ENCODE measurements at places on chromosomes 5 and 9.

GRCh38 chr9:135408476-135409254 lies 70.9 kb upstream of the PPP1R26 start:
- no peak for DNase-seq

DNA sequence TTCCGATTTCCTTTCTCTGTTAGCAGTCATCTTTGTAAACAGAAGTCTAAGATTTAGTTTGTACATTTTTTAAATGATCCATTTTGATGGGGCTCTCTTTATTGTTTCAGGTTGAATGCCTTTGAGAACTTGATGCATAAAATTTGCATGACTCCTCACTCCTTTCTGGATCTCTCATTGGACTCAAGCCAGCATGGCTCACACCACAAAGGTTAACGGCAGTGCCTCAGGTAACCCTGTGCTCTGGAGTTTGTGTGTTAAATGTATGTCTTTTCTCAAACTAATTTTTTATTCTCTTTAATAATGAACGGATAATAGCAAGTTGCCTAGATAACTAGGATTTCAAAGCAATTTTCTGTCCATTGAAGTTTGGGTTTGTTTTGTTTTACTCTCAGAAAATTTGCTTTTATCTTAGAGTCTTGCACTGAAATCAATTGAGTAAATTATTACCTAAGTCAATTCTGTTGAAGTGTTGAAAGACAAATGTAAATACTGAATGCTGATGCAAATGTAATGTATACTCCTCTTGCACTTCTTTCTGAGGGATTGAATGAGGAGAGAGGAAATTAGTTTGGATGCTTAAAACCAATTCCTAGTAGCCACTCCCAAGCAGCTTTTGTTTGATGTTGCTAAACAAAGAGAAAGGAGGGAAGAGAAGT lies 164.6 kb upstream of the DMRT1 start:
- DNase-seq, result no peak

- DNase-seq, result no peak
Observed at GRCh38 chr5:158840193-158840592, 259.5 kb downstream of the EBF1 start.

DNA sequence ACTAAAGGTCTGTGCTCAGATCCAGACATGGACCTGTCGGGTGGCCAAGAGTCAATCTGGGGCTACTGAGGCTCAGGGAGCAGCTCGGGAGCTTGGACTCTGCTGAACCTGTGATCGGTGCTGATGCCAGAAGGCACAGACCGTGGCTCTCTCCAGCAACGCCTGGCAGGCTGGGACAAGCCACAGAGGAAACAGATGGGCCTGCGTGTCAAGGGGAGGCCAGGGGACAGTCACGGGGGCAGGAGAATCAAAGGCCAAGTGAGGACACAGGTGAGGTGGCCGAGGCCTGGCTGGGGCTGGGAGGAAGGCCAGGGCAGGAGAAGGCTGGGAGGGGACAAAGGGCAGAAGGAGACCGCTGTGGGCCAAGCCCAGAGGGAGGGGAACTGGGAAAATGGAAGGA lies 43.4 kb downstream of the EPB41L4B start:
- no peak for DNase-seq

- no peak for DNase-seq
Observed at GRCh38 chr5:177957241-177957640, 38.8 kb downstream of the PROP1 start.

DNA sequence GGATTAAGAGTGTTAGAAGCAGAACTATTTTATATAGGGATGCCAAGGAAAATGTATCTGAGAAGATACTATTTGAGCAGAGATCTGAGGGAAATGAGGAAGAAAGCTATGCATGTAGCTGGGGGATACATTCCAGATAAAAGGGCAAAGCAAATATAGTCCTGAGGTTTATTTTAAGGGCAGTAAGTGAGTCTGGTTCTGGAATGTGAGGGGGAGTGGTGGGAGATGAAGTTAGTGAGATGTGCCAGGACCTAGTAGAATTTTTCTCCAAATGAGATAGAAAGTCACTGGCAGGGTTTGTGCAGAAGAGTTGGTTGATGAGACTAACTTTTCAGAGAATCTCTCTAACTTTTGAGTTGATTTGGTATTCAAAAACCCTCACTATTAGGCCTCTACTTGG lies 374.7 kb downstream of the ADGRV1 start:
- DNase-seq, result no peak

- no peak for DNase-seq
Observed at GRCh38 chr9:109192732-109193361, 25.8 kb upstream of the FRRS1L start.

GRCh38 chr5:163033656-163034055 lies 403.7 kb upstream of the CCNG1 start:
- DNase-seq, result no peak

DNA sequence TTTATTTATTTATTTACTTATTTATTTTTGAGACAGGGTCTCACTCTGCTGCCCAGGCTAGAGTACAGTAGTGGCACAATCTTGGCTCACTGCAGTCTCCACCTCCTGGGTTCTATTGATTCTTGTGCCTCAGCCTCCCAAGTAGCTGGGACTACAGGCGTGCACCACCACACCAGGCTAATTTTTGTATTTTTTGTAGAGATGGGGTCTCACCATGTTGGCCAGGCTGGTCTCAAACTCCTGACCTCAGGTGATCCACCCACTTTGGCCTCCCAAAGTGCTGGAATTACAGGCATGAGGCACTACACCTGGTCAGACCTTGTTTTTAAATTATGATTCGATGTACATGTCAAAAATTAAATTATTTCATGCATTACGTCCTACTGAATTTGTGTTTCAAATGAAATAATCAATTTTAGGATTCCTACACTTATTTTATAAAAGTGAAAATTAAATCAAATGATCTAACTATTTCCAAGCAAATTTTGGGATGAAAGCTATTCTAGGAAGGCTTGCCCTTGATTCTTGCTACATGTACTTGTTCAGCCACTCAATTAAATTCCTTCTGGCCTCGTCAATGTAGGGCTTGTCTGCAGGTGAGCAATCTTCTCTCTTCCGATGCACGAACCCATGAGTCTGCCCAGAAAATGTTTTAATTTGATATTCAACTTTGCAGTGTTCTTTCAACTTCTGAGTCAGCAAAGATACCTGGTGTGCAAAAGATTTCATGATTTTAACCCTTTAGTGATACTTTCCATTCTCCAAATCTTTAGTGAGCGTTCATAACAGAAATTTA lies 27.6 kb downstream of the CMBL start:
- DNase-seq, result no peak

- no peak for DNase-seq
Observed at GRCh38 chr5:157528036-157528632, 47.4 kb downstream of the ADAM19 start.

- DNase-seq, result no peak
Observed at GRCh38 chr9:69180670-69181069, 6.6 kb downstream of the TJP2 start.

DNA sequence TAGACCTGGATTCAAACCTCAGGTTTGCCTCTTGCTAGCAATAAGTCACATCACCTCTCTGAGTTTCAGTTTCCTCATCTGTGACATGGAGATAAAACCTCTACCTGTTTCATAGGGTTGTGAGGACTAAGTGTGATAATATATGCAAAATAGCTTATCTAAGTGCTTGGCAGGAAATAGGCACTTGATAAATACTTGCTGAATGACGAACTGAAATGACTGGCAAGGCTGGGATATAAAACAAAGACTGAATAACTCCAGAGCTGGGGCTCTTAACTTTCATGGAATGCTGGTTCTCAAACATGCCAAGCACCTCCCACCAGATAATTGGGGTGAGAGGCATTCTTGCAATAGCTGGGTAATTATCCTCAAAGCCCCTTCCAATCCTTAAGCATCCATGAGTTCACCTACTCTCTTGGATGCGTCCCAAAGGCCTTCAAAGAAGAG lies 87.6 kb downstream of the ADRB2 start:
- DNase-seq, result no peak

- no peak for DNase-seq
Observed at GRCh38 chr9:100014846-100015245, 84.0 kb downstream of the ERP44 start.

GRCh38 chr5:149863830-149864229 lies 80.8 kb downstream of the PDE6A start:
- DNase-seq, result no peak

DNA sequence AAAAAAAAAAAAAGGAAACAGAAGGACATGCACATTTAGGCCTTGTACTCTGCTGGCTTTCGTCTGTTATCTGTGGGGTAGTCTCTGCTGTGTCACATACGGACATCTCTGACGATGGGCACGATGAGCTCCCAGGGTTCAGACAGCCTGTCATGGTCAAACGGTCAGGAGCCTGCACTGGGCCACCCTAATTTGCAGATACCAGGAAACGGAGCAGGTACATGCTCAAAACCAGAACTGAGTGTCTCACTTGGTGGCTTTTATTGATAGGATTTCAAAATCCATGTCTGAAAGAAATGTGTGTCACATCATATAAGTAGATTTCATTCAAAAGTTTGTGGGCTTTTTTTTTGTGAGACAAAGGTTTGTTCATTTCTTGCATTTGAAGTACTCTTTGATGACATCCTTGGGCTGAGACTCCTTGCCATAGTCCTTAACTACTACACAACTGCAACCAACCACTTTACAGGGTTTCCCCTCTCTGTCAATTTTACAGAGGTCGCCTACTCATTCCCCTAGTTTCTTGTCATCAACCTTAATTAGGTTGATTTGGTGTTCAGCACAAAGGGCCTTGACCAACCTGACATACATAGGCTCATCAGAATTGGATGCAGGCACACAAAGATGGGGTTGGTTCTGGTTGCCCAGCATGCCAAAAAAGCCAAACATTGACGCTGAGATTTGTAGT lies 9.0 kb downstream of the CKMT2 start:
- no peak for DNase-seq

DNA sequence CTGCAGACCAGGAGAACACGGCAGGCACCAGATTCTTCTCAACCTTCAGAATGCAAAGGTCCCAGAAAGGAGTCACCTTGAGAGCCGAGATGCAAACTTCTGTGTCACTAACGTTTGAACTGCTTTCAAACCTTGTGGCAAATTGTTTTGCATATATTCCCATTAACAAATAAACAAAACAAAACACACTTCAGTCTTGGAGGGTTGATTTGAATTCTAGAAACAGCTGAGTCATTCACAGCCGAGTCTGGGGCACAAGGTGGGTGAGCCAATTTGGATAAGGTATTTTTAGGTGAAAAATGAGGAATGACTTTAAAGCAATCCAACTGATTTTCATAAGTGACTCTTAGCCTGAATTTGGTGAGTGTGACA lies 38.8 kb upstream of the ANKRD33B start:
- no peak for DNase-seq

DNA sequence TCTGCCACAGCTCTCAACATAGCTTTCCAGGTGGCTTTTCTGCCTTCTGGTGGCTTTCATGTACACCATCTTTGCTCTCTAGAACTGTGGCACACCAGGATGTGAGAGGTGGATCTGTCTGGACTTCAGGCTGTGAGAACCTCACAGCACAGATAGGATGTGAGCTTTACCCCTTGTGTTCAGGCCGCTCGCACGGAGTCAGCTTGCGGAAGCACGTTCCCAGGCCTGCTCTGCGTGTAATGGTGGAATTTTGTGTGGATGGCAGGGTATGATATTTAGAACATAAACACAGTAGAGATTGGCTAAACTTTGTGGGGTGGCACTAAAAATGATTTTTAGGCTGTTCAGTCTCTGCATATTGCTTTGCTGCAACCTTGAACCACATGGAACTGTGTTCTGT lies 250.5 kb downstream of the FANCC start:
- DNase-seq, result no peak

- DNase-seq, result no peak
Observed at GRCh38 chr9:588981-589380, 252.5 kb upstream of the DMRT1 start.

DNA sequence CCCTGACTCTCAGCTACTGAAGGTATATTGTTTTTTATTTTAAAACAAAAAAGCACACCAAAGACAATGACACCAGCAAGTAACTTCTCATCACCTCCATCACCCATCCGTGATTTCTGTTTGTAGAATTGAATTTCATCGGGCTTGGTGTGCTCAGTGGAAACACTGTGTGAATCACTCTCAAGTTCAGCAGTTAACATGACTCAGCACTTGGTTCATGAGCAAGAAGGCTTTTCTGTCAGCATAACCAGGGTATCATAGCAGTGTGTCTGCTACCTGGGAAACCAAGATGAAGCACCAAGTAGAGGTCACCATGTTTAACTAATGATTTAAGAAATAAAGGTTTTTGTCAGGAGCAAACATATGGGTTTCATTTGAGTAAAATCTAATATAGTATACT lies 123.7 kb downstream of the INSYN2B start:
- DNase-seq, result no peak
